ENCODE measurements at places on chromosomes 4 and X. TPM values are rescaled to one million over a fixed set of nuclear protein-coding genes. Genes with fewer than 3 reads are reported as not detected.

GRCh38 chr4:12562476-12563140, 921.5 kb downstream of the RAB28 start:
- no peak for DNase-seq

- DNase-seq = peak; percentile 92
These were observed at the start of gene BLTP1 for GRCh38 chr4:122151982-122152710. Gene BLTP1 (plus strand): TSS chr4:122152331. CDS start chr4:122170648, 18,317 bp downstream.

- no peak for DNase-seq
These were observed 147.1 kb upstream of the RPS6KA6 start for GRCh38 chrX:84335121-84335520.

- DNase-seq = no peak
These were observed 9.3 kb downstream of the PAPSS1 start for GRCh38 chr4:107710493-107711459.

- DNase-seq = peak; percentile 60
These were observed 199.8 kb upstream of the WDFY3 start for GRCh38 chr4:85166318-85166717.

SLIT2 gene
- 1.9 TPM for total RNA-seq

HSFX1 gene
- 1.0 TPM for total RNA-seq

All from left colon (tissue), 2 donors.